ENCODE measurements at places on chromosomes 5 and 9.

DNA sequence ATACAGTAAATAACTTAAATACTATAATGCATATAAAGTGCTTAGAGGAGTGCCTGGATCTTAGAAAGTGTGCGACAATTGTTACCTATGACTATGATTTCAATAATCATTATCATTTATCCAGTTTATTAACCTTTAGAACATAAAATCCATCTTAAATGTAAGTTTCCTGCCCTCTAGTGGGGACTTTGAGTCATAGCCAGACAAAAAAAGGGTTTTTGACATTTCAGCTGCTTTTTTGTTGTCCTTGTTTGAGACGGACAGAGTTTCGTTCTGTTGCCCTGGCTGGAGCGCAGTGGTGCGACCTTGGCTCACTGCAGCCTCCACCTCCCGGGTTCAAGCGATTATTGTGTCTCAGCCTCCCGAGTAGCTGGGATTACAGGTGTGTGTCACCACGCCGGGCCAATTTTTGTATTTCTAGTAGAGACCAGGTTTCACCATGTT is 9.7 kb upstream of the C9orf152 start:
- DNase-seq, result no peak

DNA sequence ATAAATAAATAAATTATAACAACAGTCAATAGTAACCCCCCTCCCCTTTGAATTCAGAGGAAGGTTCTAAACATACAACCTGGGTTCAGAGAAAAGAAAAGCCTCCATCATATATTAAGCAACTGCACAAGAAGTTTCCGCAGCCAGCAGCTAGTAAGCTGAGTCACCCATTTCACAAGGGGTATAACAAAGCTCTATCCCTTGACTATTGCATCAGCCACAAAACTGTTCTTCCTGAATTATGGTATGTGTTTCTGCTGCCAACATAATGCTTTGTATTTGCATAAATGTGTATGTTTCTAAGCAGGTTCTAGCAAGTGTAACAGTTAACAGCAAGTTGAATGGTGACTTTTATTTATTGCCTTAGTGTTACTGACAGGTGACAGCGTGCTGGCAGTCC is 6.8 kb upstream of the CEP120 start:
- DNase-seq, result no peak

DNA sequence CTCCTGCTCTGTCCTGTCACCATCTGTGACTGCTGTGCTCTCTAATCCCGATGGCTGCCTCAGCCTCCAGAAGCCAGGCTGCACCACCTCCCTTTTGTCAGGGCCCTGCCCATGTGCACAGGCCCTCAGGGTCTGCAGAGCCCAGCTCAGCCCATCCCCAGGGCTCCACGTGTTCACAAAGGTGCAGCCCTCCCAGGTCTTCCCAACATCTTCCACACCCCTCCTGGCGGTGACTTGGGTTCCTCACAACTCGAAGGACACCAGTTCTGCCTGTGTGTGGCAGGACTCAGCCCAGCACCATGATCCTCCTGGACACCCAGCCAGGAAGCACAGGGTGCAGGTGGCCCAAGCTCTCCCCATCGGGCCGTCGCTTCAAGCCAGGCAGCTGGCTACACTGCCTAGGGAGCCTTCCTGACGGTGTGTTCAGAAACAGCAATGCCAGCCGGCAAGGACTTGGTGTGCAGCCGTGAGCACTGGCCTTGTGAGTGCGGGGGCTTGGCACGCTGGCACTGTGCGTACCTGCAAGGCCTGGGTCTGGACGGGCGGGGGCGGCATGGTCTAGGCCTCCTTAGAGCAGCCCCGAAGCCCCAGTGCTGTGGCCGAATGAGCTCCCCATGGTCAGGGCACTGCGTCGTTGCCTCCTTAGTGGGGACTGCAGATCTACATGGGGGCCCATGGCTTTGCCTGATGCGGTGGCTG is 96.1 kb downstream of the MRPL36 start:
- no peak for DNase-seq

DNA sequence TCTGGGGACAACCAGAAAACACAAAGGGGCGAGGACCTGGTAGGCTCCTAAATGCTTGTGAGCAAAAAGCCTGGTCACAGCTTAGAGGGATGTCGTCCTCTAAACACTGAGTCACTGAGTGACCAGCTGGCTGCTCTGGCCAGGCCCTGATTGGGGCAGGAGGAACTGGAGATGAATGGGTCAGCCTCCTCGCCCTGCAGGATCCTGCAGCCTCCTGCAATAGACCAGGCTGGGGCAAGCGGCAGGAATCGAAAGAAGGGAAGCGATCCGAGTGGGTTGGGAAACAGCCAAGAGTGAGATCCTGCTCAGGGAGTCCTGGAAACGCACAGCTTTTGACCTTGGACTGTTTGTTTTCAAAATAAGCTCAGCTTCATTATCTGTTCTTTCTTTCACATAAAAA is 34.1 kb upstream of the MSX2 start:
- DNase-seq, result no peak

GRCh38 chr5:42026446-42026845 is 101.4 kb downstream of the FBXO4 start:
- no peak for DNase-seq
